ENCODE measurements at places on chromosomes 16 and 17.

GRCh38 chr16:72913551-72913950 lies 134.4 kb downstream of the ZFHX3 start:
- DNase-seq = no peak

DNA sequence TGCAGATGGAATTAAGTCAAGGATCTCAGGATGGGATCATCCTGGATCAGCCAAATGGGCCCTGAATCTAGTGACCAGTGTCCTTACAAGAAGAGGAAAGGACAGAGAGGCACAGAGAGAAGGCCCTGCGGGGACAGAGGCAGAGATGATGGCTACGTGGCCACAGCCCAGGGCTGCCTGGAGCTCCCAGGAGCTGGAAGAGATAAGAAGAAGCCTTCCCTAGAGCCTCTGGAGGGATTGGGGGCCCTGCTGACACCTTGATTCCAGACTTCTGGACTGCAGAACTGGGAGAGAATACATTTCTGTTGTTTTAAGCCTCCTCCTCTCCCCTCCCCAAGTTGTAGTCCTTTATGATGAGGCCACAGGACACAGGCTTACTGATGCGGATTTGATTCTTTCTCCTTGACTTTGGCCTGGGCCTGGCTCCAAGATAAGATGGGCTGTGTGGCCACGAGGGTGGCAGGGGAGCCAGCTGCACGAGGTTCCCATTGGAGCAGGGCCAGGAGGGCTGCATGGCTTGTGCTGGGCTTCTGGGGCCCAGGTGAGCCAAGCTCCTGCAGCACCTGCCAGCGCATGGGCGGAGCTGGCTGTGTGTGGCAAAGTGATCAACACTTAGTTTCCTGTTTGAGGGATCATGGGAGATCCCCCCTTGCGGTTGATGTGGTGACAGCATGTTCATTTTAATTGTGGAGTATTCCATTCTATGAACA lies 146.1 kb downstream of the IRF8 start:
- DNase-seq = no peak

DNA sequence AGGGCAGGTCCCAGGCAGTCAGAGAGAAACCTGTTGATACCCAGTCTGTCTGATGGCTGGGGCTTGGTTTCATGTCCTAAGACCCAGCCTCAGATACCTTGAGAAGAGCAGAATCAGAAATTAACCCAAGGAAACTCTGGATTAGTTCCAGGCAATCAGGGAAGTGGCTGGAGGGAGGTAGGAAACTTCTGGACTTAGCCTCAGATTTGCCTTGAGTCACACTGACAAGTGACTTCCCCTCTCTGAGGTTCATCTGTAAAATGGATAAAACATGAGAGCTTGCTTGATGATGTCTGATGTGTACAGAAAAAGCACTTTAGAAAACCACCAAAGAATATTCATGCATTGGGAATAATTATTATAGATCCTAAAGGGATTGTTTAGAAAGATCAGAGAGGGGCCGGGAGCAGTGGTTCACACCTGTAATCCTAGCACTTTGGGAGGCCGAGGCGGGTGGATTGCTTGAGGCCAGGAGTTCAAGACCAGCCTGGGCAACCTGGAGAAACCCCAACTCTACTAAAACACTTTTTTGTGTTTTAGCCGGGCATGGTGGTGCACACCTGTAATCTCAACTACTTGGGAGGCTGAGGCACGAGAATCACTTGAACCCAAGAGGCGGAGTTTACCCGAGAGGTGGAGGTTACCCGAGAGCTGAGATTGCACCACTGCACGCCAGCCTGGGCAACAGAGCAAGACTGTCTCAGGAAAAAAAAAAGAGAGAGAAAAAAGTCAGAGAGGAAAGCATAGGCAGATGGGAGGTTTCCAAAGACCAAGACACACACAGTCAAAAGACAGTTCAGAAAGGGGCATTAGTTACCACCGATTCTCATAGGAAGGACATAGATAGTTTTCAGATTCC lies 3.8 kb downstream of the CIITA start:
- DNase-seq = peak; percentile 77

GRCh38 chr16:4093495-4094126 lies 22.6 kb downstream of the ADCY9 start:
- DNase-seq = no peak

DNA sequence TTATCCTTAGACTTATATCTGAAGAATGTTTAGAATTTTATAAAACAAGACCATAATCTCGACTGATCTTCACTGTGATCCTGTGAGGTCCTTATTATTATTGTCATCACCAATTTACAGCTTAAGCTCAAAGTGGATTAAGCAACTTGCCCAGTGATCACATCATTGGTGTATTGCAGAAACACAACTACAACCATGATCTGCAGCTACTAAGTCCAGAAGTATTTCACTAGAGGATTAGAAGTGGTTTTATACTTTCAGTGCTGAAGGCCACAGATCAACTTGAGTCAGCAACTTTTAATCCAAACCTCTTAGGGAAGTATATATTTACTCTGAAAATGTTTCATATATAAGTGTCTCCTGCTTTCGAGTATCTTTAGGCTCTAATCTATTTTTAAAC lies 624.3 kb upstream of the SOX9 start:
- DNase-seq = no peak

GRCh38 chr16:27106305-27106704 lies 39.6 kb downstream of the C16orf82 start:
- no peak for DNase-seq

DNA sequence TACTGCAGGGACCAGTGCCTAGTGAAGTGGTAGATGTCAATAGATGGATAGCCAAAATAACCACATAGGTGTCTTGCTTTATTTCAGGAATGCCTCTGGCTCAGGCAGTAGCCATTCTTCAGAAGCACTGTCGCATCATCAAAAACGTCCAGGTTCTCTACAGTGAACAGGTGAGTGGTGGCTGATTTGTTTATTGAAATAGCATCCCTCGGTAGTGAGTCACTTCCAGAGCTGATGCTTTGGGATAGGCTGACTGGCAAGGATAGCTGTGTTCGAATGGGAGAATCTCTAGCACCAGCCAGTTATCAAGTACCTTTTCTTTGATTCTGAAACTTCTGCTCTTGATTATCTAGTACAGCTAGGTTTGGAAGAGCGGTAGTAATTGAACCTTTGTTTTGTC lies 10.3 kb downstream of the PHAF1 start:
- DNase-seq = no peak

GRCh38 chr16:57843400-57843799 lies 41.1 kb upstream of the KIFC3 start:
- DNase-seq = no peak

- no peak for DNase-seq
Observed at GRCh38 chr16:53775106-53775820, 71.3 kb downstream of the FTO start.

DNA sequence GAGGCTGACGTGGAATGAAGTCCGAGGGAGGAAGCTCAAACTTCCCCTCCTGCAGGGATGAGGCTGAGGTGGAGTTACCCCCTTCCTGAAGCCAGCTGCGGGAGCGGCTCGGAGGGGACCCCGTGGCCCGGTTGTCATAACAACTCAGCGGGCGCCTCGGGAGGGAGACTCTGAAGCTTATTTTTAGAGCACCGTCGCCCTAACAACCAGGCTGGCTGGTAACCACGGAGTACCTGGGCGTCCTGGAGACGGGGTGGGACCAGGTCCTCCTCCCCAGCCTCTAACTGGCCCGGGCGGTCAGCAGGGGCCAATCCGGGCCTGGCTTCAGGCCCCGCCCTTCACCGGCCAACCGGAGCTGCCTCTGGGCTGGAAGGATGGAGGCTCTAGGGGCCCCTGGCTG lies 27.7 kb downstream of the NECAB2 start:
- DNase-seq = peak; percentile 27

- no peak for DNase-seq
Observed at GRCh38 chr16:27353853-27354252, 40.1 kb downstream of the IL4R start.

- DNase-seq = no peak
Observed at GRCh38 chr16:62224646-62225209, 188.5 kb upstream of the CDH8 start.

DNA sequence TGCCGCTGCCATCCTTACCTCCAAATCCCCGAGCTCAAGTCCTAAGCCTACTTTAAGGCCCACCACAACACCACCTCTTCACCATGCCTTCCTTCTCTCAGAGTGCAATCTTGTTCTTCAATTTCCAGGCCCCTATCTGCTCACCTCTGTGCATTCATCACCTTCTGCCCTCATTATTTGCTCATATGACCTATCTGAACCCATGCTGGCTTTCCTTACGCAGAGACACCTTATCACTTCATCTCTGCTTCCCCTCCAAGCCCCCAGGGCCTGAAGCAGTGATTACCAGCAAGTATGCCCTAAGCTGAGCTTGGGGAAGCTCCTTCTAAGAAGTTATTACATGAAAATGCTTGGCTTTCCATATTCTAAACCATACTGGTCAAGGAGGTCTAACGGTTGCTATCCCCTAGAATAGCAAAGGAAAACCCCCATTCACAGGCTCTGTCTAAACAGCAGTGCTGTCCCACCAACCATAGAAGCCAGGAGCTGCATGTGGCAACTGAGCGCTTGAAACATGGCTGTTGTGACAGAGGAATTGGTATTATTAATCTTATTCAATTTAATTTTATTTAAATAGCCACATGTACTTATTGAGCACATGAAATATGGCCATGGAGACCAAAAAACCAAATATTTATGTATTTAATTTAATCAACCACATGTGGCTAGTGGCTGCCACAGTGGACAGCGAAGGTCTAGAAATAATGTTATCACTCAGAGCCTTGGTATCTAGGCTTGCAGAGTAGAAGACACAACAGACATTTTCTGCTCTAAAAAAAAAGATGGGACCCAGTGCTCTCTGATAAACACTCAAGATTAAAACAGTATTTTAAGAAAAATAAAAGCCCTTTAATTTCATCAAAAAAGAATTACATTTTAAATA lies 13.9 kb downstream of the USP7 start:
- DNase-seq = no peak

DNA sequence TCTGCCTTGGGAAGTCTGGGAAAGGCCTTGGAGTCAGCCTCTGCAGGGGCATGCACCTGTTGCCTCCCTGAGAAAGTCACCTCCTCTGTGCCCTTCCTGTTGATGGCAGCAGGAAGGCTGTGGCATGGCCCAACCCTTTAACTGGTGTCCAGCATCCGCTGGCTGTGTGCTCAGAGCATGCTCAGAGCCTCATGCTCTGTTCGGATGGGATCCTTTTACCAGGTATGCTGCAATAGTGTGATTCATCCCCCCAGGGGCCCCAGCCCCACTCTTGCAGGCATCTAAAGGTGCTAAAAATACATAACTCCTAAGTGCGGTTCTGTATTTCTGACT lies 24.9 kb downstream of the KLHL36 start:
- DNase-seq = no peak

DNA sequence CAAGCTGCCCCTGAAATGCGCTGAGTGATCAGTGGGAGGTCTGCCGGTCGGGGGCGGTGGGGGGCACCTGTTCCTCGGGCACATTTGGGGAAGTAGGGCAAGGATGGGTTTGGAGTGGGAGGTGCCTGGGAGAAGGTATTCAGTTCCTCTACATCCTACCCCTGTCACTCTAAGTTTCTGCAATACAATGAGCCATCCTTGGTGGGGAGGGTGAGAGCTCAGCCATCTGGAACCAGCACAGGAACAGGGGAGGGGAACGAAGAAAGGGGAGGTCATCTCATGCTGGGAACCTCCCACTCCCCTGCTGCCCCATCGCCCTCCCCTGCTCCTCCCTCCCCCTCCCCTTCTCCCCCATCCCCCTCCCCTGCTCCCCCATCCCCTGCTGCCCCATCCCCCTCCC lies 4.2 kb downstream of the DPH1 start:
- no peak for DNase-seq

GRCh38 chr17:40563220-40564052 lies 1.8 kb downstream of the CCR7 start:
- no peak for DNase-seq

GRCh38 chr17:67759355-67760171 lies 41.8 kb downstream of the NOL11 start:
- no peak for DNase-seq

DNA sequence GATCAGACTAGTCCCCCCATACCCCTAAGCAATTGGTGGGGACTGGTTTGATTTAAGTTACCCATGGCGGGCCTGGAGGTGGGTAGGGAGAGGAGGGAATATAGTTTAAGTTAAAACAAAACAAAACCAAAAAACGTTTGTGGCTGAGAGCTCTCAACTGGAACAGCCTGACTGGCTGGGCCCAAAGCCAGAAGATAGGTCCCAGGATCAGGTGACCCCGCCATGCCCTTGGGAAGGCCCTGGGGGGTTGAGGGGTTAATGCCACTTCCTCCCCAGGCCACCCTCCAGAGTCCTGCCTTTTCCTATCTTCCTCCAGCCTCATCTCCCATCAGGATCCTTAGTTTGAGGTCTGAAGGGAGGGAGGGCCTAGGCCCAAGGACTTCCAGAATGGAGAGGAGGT lies 82.3 kb upstream of the LHX1 start:
- no peak for DNase-seq

DNA sequence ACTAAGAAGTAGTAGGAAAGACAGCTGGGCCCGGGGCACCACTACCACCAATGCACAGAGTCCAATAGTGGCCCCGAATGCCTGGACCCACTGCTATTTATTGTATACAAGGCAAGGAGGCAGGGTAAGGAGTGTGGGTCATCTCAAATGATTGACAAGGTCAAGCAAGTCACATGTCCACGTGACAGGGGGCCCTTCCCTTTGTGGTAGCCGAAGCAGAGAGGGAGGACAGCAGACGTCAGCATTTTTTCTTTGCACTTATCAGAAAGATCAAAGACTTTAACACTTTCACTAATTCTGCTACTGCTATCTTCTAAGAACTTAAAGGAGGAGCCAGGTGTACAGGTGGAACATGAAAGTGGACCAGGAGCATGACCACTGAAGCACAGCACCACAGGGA lies 6.5 kb downstream of the VPS53 start:
- DNase-seq = no peak

GRCh38 chr17:73444021-73444420 lies 132.2 kb upstream of the CDC42EP4 start:
- DNase-seq = no peak

- no peak for DNase-seq
Observed at GRCh38 chr16:68737046-68737729, at the start of gene CDH1. TSS of gene CDH1 (plus strand) at chr16:68737292. CDS start at chr16:68737416, 124 bp downstream.

DNA sequence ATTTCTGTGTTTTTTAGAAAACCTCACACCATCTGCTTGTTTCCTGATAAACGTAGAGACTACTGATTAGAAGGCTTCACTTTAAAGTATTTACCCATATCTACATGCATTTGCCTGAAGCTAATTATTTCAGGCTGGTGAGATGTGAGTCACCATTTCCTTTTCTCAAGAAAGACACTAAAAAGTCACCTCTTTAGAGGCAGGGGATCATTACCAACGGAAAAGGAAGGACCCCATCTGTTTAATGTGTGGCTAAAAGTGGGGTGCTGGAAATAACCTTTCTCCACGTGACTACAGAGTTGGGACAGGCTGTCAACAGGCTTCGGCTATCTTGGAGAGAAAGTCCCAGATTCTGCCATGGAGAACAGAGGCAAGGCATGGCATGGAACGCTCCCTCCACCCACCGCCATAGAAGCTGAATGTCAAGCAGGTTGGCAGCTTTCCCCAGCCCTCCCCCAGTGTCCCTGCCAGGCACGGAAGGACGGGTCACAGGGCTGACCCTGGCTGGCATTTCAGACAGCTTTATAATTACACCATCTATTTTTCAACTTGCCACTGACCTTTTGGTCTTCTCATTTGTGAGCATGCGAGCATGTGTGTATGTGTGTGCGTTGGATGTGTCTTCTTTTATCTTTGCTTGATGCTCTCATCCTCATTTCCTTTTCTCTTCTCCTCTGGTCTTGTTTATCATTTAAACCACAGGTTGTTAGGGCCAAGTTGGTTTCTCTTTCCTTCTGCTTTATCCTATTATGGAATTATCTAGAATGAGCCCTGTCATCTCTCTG lies 157.0 kb downstream of the CPPED1 start:
- peak; percentile 58 for DNase-seq

GRCh38 chr17:5809580-5810188 lies 225.4 kb upstream of the NLRP1 start:
- no peak for DNase-seq
